ENCODE measurements at places on chromosomes 3 and 15. TPM values are rescaled to one million over a fixed set of nuclear protein-coding genes. Genes with fewer than 3 reads are reported as not detected.

DNA sequence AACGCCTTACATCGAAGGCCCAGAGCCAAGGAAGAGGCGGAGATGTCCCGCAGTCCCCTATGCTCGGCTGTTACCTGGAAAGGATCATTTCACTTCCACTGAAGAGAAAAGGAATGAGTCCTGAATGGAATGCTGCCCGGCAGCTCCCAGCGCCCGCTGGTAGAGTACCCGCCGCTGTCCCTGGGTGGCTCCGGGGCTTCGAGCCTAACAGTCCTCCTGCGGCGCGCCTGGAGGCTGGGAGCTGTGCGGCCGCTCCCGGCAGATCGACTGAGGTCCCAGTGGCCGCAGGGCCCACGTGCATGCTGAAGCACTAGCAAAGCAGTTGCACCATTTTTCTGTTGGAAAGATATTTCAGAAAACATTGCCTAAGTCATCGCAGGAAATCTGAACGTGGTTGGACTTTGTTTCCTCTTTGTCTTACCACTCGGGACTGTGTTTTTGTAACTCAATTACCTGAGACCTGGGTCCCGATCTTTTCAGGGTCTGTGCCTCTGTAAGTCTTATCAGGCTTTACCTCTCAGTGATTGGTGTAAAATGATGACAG lies 984 bp downstream of the RNU6-1 start:
- no peak for DNase-seq

GRCh38 chr3:33237439-33237838 lies 18.8 kb upstream of the SUSD5 start:
- no peak for DNase-seq

- DNase-seq, result no peak
Measured at GRCh38 chr15:37077623-37078351, 22.6 kb downstream of the MEIS2 start.

GRCh38 chr3:43074901-43075689 lies 30.8 kb downstream of the POMGNT2 start:
- no peak for DNase-seq

- no peak for DNase-seq
Measured at GRCh38 chr3:82942041-82942440, 1180.6 kb upstream of the GBE1 start.

GRCh38 chr3:117565777-117566176 lies 856.2 kb downstream of the TUSC7 start:
- no peak for DNase-seq

The TSC22D2 gene
- 20.5 TPM for polyA plus RNA-seq

The ATP8B4 gene
- 0.09 TPM for polyA plus RNA-seq

Data from IMR-90 (cell line).